ENCODE measurements at places on chromosomes 12 and 14. TPM values are rescaled to one million over a fixed set of nuclear protein-coding genes. Genes with fewer than 3 reads are reported as not detected.

DNA sequence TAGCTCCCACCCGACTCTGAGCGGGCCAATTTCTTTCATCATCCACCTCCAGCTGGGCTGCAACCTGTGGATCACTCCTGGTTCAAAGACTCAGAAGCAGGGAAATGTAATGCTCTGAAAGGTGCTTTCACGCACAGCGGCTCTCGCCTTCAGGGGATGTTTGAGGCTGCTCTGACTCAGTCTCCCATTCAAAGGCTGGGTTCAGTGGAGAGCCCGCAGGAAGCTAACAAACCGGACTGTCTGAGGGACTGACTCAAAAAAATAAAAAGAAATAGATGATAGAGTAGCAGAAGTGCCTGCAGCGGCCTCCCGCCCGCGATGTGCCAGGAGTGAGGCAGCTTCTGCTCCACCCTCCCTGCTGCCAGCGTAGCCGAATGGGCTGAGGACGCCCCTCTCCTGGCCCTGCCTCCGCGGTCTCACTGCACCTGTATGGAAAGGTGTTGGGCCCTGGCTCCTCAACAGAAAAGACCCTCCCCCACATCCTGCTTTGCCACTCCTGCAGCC is 98.0 kb downstream of the GCH1 start:
- no peaks in the 10 kb centered on the region for H3K36me3 ChIP-seq
- H3K4me3 ChIP-seq = no peak overlapping the region
- peaks cover 5% of the 10 kb centered on the region for H3K4me1 ChIP-seq
- no peaks in the 10 kb centered on the region for H3K27me3 ChIP-seq
- no peak overlapping the region for H3K27ac ChIP-seq

Gene MYL2
- not detected for total RNA-seq

DNA sequence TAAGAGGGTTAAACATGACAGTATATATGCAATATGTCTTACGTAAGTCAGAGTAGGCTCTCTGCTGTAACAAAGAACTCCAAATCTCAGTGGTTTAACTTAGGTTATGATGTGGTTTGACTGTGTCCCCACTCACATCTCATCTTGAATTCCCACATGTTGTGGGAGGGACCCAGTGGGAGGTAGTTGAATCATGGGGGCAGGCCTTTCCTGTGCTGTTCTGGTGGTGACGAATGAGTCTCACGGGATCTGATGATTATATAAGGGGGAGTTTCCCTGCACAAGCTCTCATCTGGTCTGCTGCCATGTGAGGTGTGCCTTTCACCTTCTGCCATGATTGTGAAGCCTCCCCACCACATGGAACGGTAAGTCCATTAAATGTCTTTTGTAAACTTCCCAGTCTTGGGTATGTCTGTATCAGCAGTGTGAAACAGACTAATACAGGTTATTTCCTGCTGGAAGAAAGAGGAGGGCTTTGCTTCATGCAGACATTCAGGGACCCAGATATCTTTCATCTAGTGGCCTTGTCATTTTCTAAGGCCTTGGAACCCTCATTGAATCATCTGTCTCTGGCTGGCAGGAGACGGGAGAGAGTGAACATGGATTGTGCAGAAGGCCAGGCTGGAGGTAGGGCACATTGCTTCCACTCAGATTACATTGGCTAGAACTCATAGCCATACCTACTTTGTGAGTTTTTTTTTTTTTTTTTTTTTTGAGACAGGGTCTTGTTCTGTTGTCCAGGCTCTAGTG is 96.1 kb downstream of the CRADD start:
- H3K27me3 ChIP-seq = no peaks in the 10 kb centered on the region
- H3K4me3 ChIP-seq = no peak overlapping the region
- no peak for DNase-seq
- peaks cover 17% of the 10 kb centered on the region for H3K4me1 ChIP-seq
- H3K27ac ChIP-seq = no peak overlapping the region
- H3K36me3 ChIP-seq = no peaks in the 10 kb centered on the region

- H3K27ac ChIP-seq = no peak overlapping the region
- DNase-seq = no peak
- no peaks in the 10 kb centered on the region for H3K27me3 ChIP-seq
- no peaks in the 10 kb centered on the region for H3K4me1 ChIP-seq
- no peaks in the 10 kb centered on the region for H3K36me3 ChIP-seq
These were observed 5.7 kb upstream of the SLC38A4 start for GRCh38 chr12:46831335-46832129.

- peaks cover 15% of the 10 kb centered on the region for H3K27me3 ChIP-seq
- no peak overlapping the region for H3K27ac ChIP-seq
- H3K4me1 ChIP-seq = no peaks in the 10 kb centered on the region
- DNase-seq = no peak
- no peak overlapping the region for H3K4me3 ChIP-seq
These were observed 344.0 kb downstream of the TMEM132D start for GRCh38 chr12:129559776-129560175.

GRCh38 chr12:123243671-123244262 is 10.5 kb downstream of the MTRFR start:
- no peak overlapping the region for H3K27ac ChIP-seq
- peaks cover 11% of the 10 kb centered on the region for H3K36me3 ChIP-seq

- H3K27me3 ChIP-seq = peaks cover 6% of the 10 kb centered on the region
- no peaks in the 10 kb centered on the region for H3K4me1 ChIP-seq
- no peak overlapping the region for H3K4me3 ChIP-seq
- no peaks in the 10 kb centered on the region for H3K36me3 ChIP-seq
- DNase-seq = no peak
- H3K27ac ChIP-seq = no peak overlapping the region
These were observed 171.5 kb downstream of the NUAK1 start for GRCh38 chr12:105967038-105967776.

DNA sequence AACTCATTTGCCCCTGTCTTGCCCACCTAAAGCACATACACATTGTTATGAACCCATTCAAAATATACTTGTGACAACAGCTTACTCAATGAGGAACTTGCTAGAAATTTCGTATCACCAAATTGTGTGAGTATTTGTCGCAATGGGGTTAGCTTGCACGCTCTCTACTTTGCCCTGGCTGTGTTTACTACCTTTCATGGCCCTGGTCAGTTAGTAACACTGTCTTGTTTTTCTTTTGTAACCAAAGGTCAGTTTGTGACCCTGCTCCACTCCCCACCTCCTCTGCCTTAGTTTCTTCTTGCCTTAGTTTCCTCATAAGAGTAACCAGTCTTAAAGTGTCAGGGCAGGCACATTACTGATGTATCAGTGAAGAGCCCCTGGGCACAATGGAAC is 205.8 kb upstream of the EEA1 start:
- no peak for DNase-seq
- peaks cover 53% of the 10 kb centered on the region for H3K4me1 ChIP-seq
- no peaks in the 10 kb centered on the region for H3K36me3 ChIP-seq
- no peaks in the 10 kb centered on the region for H3K27me3 ChIP-seq
- peak overlapping the region; percentile 77 for H3K27ac ChIP-seq
- peak overlapping the region; percentile 38 for H3K4me3 ChIP-seq

DNA sequence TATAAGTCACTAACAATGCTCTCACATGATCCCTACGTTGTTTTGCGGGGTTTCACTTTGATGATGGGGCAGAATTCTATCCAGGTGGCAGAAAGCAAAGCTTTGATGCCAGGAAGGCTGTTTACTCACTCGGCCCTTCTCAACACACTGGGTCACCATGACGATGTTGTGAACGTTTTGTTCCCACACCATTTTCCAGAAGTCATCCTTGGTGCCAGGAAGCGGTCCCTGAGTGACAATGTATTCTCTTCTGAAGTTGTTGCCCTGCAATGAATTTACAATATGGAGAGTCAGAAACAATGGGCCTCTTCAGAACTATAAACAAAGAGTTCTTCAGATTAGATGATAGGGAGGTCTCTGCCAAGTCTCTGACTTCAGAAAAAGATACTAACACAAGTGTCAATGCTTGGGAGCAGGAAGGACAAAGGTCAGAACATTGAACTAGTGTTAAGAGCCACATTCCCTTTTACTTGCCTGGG is 101.3 kb downstream of the PTPRB start:
- H3K4me3 ChIP-seq = no peak overlapping the region
- H3K4me1 ChIP-seq = no peaks in the 10 kb centered on the region
- H3K27ac ChIP-seq = no peak overlapping the region
- no peaks in the 10 kb centered on the region for H3K36me3 ChIP-seq
- H3K27me3 ChIP-seq = no peaks in the 10 kb centered on the region

- peaks cover 54% of the 10 kb centered on the region for H3K4me1 ChIP-seq
- H3K27ac ChIP-seq = peak overlapping the region; percentile 73
- H3K4me3 ChIP-seq = peak overlapping the region; percentile 32
- peak; percentile 81 for DNase-seq
- H3K27me3 ChIP-seq = no peaks in the 10 kb centered on the region
These were observed 6.2 kb downstream of the TNFAIP2 start for GRCh38 chr14:103129301-103130016.

Gene PDZRN4
- total RNA-seq = not detected

DNA sequence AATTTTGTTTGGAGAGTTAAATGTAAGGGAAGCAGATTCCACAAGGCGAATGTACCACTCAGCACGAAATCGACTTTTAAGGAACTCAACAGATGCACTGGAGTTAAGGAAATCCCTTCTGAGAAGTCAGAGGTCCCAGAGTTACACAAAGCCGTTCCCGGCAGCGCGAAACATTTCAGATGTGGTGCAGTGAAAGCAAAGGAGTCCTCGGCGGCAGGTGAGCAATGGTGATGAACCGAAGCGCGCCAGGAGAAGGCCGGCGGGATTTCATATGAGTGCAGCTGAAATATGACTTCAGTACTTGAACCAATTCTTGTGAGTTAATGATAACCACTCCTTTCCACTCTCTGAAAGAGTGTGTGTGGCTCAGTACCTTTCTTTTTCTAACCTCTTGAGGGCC is 183.2 kb downstream of the GRIP1 start:
- H3K27ac ChIP-seq = no peak overlapping the region
- no peaks in the 10 kb centered on the region for H3K36me3 ChIP-seq
- no peak overlapping the region for H3K4me3 ChIP-seq
- peaks cover 7% of the 10 kb centered on the region for H3K4me1 ChIP-seq
- DNase-seq = no peak

DNA sequence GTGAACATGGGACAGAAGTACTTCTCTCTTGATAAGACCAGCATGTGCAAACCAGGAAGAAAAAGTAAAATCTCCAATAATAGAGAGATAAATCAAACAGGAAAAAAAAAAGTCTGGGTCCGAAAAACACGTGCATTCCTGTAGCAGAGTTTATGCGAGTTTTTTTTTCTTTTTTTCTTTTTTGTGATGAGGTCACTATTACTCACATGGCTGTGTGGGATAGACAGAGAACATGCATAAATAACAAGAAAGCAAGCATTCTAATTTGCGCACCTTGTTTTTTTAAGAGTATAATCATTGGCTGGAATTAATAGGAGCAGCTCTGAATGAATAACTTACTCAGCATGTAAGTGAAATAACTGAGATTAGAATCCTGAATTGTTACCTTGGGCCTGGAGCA is 91.9 kb upstream of the CPM start:
- H3K4me3 ChIP-seq = peak overlapping the region; percentile 62
- no peaks in the 10 kb centered on the region for H3K36me3 ChIP-seq
- peak; percentile 69 for DNase-seq
- H3K4me1 ChIP-seq = peaks cover 37% of the 10 kb centered on the region

DNA sequence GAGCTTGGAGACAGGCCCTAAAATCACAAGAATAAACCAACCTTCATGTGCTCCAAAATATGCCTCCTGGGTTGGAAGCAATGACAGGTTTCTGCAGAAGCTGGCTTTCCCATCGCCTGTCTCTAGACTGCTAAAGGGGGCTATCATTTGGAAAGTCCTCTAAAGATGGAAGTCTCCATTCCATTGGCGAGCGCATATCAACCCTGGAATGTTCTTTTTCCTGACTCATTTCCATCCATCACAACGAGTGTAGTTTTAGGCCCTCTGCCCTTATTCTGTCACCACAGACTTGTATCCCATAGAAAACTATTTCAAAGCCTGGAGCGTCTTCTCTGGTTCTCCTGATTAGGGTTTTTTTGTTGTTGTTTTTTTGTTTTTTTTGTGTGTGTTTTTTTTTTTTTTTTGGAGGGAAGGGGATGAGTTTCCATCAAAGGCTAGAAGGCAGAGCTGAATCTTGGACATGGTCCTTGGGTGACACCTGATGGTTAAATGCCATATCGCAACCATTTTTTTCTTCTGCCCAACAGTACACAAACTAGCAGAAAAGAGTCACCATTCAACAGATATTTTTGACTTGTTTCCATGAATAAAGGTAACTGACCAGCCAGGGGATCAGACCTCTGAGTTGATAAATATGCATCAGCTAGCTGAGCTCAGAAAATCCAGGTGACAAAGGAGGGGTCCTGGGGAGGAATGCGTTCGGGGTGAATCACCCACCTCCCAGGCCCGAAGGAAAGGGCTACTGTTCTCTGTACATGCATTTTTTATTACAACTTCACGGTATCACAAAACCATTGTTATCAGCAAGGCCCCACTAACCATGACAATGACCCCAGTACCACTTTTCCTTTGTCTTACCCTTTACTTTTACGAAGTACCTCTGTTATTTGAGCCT is 40.5 kb downstream of the KCNA5 start:
- H3K27ac ChIP-seq = no peak overlapping the region
- peaks cover 17% of the 10 kb centered on the region for H3K27me3 ChIP-seq
- H3K36me3 ChIP-seq = no peaks in the 10 kb centered on the region

DNA sequence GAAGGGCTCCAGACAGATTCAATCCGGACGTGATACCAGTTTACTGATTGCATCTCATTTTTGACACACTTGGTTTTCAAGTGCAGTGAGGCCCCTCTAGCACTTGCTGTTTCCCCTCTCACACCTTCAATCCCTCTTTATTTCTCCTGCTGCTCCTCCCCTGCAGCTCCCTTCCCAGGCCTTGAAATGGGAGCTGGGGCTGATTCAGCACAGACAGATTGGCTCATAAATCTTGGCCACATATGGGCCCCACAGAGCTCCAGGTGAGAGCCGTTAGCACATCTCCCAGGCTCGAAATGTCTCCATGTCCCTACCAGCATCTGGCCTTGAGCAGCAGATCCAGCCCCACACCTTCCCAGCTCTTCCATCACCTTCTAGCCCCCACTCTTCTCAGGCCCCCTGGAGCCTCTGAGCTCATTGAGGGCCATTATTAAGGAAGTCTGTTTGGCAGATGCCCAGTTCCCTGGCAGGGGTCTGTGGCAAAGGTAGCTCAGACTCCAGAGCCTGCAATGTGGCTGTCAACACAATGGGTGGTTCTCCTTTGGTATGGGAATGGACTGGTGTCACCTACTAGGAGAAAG is 220.3 kb upstream of the FKBP4 start:
- no peaks in the 10 kb centered on the region for H3K36me3 ChIP-seq
- H3K4me3 ChIP-seq = no peak overlapping the region
- peaks cover 36% of the 10 kb centered on the region for H3K27me3 ChIP-seq
- H3K4me1 ChIP-seq = no peaks in the 10 kb centered on the region

Gene SERPINA12
- total RNA-seq = not detected

Gene ATF7
- 14.2 TPM for total RNA-seq

DNA sequence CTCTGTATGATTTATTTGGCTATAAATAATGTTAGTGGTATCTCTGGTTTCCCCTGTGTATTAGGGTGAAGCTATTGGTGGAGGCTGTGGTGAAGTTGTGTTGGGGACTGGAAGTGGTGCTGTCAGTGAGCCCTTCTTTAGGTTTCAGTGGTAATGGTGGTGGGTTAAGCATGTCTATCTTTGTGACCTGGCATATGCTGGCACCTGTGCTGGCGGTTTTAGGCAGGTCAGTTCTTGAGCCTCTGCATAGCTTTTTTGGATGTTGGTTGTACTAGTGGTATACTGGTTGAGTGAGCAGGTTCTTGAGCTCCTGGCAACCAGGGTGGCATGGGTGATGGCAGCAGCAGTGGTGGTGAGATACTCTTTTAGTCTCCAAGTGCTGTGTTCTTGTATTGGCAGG is 161.9 kb upstream of the CAND1 start:
- H3K27ac ChIP-seq = no peak overlapping the region
- H3K4me3 ChIP-seq = no peak overlapping the region
- H3K36me3 ChIP-seq = no peaks in the 10 kb centered on the region
- DNase-seq = no peak

GRCh38 chr14:80434574-80435321 is 223.4 kb upstream of the DIO2 start:
- DNase-seq = peak; percentile 91
- H3K36me3 ChIP-seq = no peaks in the 10 kb centered on the region
- H3K4me1 ChIP-seq = peaks cover 17% of the 10 kb centered on the region
- H3K27ac ChIP-seq = peak overlapping the region; percentile 75

Gene CLEC2A
- not detected for total RNA-seq
